ENCODE measurements at places on chromosomes 6 and 20.

DNA sequence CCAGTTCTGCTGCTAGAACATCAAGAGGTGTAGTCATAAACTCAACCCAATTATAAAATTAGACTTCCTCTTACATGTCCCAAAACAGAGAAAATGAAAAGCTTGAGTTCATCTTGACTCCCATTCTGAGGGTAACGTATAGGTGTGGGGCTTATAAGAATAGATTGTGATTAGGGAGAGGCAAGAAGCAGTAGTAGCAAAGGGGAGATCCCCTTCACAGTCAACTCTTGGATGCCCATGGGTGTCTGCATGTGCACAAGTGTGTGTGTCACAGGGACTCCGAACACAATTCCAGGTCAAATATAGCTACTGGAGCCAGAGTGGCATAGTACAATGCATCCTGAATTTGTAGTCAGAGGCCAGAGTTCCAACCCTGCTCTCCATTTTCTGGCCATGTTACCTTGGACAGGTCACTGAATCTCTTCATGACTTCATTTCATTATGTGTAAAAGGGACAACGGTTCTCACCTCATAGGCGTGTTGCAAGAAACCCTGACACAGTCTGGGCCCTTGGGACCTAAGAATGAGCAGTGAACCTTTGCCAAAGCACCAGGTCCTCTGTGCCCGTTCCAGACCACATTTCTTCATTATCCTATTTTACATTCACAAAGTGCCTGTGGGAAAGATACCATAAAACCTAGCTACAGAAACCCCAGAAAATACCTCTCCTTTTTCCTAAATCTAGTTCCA lies 11.8 kb downstream of the GSTA4 start:
- DNase-seq: no peak

DNA sequence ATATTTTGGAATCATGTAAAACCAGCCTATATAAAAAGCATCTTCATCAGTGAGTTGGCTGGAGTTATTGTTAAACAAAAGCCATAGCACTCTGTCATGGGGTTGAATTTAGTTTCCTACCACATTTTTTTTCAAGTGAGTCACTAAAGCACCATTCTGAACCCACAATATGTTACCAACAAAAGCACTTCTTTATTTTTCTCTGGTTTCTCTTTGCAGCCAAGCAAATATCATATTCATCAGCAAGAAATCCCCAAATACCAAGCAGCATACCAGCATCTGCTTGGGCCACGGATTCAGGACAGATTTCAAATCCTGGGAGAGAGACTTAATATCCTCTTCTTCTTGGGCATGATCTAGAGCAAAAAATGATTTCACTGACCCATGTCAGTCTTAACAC lies 441.4 kb downstream of the BCKDHB start:
- peak; percentile 60 for DNase-seq

GRCh38 chr20:34008477-34008876 lies 14.8 kb downstream of the RALY start:
- DNase-seq: no peak

GRCh38 chr20:1377984-1378734 lies 14.7 kb downstream of the FKBP1A start:
- no peak for DNase-seq

DNA sequence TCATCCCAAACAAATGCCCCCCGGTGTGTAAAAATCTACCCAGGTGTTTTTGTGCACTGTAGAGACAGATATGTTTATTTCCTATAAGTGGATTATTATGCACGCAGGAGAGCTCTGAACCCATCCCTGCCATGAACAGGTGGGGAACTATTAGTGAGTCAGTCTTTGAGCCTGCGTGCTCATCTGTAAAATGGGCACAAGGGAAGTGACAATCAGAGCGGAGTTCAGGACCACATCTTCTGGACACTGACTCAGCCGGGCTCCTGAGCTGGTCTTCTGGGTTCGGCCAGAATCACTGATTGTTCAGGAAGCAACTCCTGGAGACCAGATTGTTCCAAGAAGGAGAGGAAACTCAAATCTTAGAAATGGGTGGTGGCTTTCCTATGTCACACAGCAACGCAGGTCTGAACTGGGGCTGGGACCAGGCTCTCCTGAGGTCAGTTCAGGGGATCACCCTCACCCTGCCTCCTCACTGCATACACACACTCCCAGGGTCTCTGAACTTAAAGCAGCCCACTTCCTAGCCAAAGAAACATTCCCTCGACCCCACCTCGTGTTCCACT lies 27.3 kb upstream of the TGM2 start:
- DNase-seq: no peak

DNA sequence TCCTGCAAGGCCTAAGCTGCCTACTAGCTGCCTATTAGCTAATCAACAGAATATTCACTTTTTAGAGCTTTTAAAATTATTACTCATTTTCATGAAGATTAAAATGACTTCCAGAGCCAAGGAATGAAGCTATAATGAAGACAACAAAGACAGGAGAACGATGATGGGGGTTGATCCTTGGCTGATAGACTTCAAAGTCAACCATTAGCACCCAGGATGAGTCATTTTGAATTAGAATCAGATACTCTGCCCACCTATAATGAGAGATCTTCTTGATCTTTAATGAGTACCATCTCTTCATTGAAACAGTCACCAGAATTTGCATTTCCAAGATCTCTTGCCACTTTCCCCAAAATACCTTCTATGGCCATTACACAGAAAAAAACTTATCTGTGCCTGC lies 56.7 kb upstream of the CDYL start:
- DNase-seq: no peak

GRCh38 chr20:6347916-6348315 lies 225.1 kb upstream of the FERMT1 start:
- no peak for DNase-seq

GRCh38 chr6:158633127-158633526 lies 11.4 kb downstream of the DYNLT1 start:
- no peak for DNase-seq

GRCh38 chr6:36627801-36628246 lies 33.7 kb downstream of the SRSF3 start:
- no peak for DNase-seq

DNA sequence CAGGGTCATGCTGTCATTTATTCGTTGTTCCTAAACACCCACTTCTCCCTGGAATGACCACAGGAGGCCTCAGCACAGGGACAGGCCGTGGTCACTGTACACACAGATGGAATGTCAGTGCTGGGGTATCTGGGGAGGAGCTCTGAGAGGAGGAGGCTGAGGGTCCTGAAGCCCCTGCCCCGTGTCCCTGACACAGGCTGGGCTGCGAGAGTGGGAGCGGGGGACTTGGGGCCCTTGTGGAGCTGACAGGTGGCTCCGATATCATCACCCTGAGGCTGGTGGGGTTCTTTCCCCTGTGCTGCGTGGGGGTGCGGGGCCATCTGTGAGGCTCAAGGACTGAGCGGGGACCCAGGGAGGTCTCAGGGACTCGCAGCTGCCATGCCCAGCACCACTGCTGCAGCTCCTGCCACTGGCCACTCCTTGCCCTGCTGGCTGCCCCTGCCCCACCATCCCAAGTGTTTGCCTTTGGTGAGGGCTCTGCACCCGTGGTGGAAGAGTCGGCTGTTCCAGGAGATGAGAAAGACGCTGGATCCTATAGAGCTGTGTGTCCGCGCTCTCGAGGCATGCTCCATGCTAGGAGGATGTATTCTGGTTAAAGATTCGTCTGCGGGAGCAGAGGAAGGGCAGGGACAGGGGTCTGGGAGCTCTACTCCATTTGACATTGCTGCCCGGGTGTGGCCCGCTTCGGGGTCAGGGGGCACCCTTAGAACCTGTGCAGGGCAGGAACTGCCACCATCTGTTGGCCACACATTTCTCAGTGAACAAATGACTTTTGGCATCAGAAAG lies 18.9 kb downstream of the NPEPL1 start:
- DNase-seq: no peak

GRCh38 chr6:17998003-17998402 lies 10.6 kb upstream of the KIF13A start:
- DNase-seq: no peak

- no peak for DNase-seq
Observed at GRCh38 chr6:144283646-144284477, 1.3 kb upstream of the UTRN start.

GRCh38 chr6:37620519-37620918 lies 77.2 kb downstream of the MDGA1 start:
- DNase-seq: no peak

GRCh38 chr20:9458138-9458796 lies 56.1 kb upstream of the LAMP5 start:
- no peak for DNase-seq

- DNase-seq: no peak
Observed at GRCh38 chr6:30344191-30344867, 627 bp upstream of the RPP21 start.

DNA sequence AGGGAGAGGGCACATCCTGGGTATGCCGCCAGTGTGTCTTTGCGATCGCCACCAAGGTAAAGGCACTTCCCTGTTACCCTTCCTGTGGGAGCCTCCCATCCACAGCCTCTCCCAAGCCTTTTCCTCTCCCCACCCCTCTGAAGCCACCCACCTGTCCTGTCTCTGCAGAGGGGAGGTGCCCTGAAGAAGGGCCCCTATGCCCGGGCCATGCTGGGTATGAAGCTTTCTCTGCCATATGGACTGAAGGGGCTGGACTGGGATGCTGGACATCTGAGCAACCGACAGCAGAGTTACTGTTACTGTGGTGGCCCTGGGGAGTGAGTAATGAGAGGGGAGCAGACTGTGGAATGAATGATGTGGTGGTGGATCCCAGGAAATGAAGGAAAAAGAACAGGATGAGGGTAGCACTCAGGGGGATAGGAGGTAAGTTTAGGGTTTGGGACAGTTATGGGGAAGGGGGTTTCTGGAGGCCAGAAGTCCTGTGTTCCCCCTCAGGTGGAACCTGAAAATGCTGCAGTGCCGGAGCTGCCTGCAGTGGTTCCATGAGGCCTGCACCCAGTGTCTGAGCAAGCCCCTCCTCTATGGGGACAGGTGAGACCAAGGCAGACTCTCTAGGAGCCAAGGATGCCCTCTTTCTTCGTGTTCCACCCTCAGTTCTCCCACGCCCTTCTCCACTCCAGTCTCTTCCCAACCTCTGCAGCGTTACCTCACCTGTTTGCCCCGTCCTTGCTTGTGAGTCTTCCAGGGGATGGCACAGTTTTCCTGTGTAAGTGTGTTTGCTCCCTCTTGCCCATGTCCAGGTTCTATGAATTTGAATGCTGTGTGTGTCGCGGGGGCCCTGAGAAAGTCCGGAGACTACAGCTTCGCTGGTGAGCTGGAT lies 2.7 kb downstream of the PHF1 start:
- DNase-seq: no peak

DNA sequence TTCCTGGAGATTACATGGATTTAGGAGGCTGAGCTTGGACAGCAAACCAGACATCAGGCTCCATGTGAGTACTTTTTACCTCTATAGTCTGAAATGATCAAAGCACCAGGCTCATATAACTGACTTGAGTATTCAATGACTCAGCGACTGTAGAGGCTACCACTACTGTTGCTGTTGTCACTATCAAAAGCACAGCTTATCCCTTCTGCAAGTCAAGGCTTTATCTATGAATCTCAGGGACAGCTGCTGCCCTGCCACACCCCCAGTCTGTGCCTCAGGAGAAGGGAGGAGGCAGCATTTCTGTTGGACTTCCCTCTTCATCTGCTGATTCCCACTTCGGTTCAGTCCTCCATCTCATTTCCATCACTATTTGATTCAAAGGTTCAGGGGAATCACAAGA lies 80.5 kb upstream of the CNR1 start:
- no peak for DNase-seq

- no peak for DNase-seq
Observed at GRCh38 chr6:95274686-95275235, 302.6 kb upstream of the MANEA start.

Measured in amniotic stem cell (primary cell).